ENCODE measurements at places on chromosomes 6 and 20.

DNA sequence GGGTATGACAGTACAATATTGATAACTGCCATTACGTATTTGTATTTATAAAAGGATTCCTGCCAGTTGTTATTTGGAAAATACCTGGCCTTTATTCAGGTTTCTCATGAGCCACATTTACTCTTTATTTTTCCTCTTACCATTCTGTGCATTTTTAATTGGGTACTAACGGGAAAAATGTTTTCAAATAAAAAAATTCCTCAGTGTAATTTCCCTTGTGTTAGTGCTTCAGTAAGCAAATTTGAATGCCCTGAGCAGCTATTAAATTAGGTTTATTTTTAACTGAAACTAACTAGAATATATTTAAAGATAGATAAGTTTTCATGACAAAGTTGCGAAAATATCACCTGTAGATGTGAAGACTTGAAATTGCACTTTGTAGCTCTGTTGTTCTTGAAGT lies 146.0 kb downstream of the PTCHD4 start:
- no peak for DNase-seq

GRCh38 chr20:35502352-35502751 lies 27.1 kb downstream of the C20orf173 start:
- peak; percentile 86 for DNase-seq

DNA sequence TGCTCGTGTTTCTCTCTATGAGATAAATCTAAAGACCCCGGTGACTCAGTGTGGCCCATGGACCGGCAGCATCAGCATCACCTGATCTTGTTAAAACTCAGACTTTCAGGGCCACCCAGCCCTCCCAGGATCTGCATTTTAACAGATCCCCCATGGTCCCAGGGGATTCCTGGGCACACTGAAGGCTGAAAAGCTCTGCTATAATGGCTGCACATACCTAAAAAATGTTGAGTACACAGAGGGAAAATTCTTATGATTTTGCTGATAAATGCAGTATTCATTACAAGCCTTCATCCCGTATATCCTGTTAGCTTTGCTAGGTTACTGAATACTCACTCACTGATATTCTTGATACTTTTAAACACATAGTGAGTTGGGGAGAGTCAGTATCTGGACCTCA lies 200.5 kb downstream of the MYLK4 start:
- no peak for DNase-seq

DNA sequence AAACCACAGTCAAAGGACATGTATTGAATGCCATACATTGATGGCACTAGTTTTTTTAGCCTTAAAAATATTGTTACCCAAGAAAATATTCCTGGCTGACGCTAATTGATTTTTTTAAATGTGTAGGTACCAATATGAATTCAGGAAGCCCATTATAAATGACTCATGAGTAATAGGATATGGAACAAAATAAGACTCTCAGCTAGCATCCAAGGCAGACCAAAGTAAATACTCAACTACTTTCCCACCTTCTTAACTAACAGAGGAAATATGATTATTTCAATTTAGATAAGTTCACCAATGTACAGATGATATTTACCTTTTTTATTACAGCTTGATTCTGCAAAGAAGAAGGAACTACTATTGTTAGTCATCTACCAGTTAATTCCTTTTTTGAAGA lies 43.2 kb upstream of the TXNDC5 start:
- DNase-seq: no peak

- peak; percentile 80 for DNase-seq
Observed at GRCh38 chr6:33428224-33428965, 8.5 kb downstream of the SYNGAP1 start.

DNA sequence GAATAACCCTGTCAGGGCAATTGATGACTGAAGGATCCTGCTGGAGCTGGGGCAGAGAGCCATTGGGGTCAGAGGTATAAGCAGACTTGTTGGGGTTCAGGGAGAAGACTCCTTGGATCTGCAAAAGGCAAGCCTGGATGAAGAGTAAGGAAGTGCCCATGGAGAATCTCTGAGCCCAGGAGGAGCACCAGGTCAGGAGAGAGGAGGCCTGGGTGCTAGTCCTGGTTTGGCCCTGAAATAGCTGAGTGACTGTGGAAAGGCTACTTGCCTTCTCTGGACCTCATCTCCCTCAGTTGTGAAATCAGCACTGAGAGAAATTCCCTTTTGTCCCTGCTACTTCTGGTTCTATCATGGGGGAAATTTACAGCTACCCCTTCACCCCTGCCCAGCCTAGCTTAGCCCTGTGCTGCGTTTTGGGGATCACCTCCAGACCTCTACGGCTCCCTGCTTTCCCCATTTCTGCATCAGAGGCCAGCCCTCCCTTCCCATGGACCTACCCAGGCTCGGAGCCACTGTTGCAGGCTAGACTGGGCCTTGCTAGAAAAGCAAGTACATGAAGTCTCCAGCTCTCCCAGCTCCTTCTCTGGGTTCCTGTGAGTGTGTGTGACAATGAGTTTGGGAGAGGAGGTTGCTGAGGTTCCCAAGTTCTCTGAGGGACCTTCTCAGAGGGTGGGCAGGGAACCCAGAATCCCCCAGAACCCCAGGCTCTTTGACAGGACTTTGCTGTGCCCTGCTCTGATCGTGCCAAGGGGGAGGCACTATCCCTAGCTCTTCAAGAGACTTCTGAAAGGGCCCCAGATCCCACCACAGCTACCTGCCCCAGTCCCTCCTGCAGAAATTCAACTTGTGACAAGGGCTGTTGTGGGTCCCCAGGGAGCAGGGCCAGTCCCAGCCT lies 2.3 kb upstream of the NCR2 start:
- peak; percentile 21 for DNase-seq

- no peak for DNase-seq
Observed at GRCh38 chr6:85792254-85792653, 149.6 kb upstream of the SYNCRIP start.

- no peak for DNase-seq
Observed at GRCh38 chr6:94130478-94130877, 711.1 kb upstream of the EPHA7 start.

DNA sequence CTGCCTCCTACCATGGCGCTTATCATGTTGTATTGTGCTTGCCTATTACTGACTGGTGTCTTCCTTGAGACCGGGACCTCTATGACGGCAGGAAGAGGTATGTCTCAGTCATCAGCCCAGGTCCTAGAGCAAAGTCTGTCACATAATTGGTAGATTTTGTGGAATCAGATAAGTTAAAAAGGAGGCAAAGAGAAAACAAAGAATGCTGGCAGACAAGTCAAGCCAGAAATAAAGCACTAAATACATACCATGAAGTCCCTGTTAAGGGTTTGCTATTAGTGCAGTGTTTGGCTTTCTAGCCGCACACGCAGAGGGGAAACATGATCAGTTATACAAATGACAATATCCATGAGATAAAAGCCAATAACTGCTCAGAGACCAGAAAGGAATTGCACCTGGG lies 6.0 kb downstream of the TOMM34 start:
- DNase-seq: no peak

GRCh38 chr6:133230052-133230451 lies 11.1 kb upstream of the EYA4 start:
- DNase-seq: no peak

GRCh38 chr6:51349857-51350256 lies 531.2 kb downstream of the TFAP2B start:
- DNase-seq: no peak

DNA sequence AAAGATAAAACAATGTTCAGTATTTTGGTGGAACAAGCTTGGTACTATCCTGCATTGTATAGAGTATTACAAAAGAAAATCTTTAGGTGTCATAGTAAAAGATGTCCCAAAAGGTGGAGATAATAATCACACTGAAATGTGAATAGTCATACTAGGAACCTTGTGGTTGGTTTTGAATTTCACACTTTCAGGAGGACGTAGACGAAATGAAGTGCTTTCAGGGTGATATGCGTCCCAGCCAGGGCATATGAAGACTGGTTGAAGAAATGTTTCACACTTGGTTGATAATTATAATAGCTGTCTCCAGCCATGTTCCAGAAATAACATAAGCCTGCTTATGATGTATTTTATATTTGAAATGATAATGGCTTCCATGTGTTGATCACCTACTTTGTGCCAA lies 60.4 kb downstream of the SCAND1 start:
- DNase-seq: no peak

DNA sequence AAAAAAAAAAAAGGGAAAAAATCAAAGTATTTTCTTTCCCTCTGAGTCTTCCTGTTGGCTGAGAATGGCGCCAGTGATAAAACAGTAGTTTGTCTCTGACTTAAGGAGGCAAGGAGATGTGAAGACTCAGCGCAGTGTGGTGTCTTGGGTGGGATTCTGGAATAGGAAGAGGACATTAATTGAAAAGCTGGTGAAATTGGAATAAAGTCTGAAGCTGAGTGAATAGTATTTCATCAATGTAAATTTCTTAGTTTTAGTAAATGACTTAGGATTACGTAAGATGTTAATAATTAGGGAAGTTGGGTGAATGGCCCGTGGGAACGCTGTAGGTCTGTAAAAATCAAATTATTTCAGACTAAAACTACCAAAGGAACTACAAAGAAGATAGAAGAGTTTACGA lies 122.8 kb upstream of the ZNF217 start:
- DNase-seq: no peak

DNA sequence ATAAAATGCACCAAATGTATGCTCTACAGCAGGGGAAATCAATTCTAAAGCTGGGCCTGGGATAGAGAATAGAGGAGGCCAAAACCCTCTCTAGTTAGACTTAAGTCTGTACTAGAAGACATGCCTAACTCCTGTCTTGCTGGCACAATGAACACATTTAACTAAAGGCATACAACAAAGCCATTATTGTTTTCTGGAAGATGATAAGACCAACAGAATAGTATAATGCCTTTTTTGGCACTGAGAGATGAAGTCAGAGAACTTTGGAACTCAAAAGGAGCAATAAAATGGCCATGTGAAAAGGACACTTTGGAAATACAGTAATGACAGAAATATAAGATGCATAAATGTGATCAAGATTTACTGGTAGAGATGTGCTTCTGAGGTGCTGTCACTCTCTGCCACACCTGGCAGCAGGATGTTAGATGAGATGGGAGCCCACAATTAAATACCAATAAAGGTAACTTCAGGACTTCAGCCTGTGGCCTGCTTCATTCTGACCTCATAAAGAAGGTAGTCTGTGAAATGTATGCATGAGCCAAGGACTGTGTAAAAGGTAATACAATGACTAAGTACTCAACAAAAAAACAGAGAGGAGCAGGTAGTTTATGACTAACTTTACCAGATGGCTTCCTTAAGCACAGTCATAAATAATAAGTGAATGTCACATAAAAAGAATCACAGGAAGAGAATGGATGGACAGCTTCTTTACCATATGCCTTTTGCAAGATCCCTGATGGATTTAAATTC lies 333.4 kb downstream of the BCKDHB start:
- DNase-seq: no peak

- DNase-seq: no peak
Observed at GRCh38 chr20:53658973-53659372, 65.3 kb upstream of the ZNF217 start.

GRCh38 chr6:75460681-75461080 lies 32.9 kb downstream of the FILIP1 start:
- no peak for DNase-seq
